ENCODE measurements at places on chromosomes 2 and 18. TPM values are rescaled to one million over a fixed set of nuclear protein-coding genes. Genes with fewer than 3 reads are reported as not detected.

The TUBB8B gene
- total RNA-seq, result not detected

The C2orf72 gene
- 0.15 TPM for total RNA-seq

The CRYGD gene
- not detected for total RNA-seq

The TMEM198 gene
- total RNA-seq, result 3.3 TPM

The CFAP65 gene
- total RNA-seq, result not detected

The PDE11A gene
- total RNA-seq, result not detected

DNA sequence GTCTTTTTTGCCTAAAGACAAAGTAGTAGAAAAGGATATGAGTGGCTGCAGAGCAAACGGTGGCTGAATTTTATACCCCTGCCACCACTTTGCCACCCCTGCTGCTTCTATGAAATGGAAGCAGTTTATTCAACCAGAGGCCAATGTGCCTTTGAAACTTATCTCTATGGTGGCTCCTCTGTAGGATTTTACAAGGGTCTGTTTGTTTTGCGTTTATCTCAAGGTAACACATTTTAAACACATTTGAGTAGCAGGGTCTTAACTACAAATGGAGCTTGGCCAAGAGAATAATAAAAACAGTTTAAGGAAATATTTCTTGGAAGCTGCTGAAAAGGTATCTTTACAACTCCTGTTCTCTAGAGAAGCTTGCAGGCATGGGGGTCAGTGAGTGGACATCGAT is 6.1 kb downstream of the ALLC start:
- no peak for DNase-seq
- H3K27ac ChIP-seq, result no peak overlapping the region
- no peaks in the 10 kb centered on the region for H3K27me3 ChIP-seq
- H3K4me3 ChIP-seq, result no peak overlapping the region
- H3K36me3 ChIP-seq, result no peaks in the 10 kb centered on the region
- H3K4me1 ChIP-seq, result peaks cover 9% of the 10 kb centered on the region

DNA sequence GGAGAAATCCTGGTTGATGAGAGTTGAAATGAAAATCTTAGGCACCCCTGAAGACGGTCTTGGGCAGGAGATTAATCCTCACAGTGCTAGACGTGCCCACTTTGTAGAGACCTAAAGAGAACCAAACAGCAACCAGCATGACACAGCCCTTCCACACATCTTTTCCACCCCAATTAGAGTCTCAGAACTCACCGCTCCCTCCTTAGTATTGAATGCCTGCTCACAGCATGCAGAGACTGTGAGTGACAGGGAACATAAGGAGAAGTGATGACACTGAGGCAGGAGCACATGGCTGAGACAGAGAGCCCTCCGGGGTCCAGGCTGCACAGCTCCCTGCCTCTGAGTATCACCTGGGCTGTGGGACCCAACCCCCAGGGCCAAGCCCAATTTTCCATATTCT is 367.6 kb downstream of the EIPR1 start:
- DNase-seq, result no peak
- H3K4me3 ChIP-seq, result no peak overlapping the region
- no peaks in the 10 kb centered on the region for H3K4me1 ChIP-seq
- peaks cover 5% of the 10 kb centered on the region for H3K27me3 ChIP-seq

DNA sequence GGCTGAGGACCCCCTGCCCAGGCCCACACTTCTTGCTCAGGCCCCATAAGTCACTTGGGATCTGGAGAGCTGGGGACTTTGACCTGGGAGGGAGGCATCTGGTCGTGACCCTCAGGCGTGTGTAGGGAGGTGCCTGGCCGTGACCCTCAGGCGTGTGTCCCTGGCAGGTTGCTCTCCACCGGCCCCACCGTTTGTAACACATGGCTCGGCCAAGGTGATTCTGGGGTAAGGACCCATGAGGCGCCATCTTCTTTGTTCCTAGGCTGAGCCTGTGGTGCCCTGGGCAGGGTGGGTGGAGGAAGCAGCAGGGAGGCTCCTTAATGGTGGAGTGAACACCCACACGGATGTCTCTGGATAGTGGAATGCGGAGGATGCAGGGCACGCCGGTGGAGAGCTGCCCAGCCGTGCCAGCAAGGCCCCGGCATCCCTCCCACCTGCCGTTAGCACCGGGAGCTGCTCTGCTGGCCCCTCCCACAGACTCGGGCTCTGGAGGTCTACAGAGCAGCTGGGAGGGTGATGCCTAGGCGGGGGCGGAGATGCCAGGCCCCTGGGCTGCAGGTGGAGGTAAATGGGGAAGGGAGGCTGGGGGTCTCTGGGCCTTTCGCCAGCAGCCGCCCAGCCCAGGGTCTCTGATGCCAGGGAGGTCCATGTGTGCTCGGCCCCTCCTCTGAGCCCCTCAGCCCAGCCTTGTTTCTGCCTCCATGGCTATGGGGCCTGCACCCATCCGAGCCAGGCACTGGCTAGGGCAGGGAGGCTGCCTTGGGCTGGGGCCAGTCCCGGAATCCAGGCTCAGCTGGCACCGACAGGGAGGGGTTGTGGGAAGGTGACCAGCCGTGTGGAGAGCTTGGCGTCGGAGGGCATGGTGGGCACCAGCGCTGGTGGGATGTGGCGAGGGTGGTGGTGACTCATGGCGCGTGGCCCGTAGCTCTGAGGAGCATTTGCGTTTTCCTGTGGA is 1.1 kb upstream of the GAL3ST2 start:
- H3K36me3 ChIP-seq, result no peaks in the 10 kb centered on the region
- no peak for DNase-seq
- H3K4me1 ChIP-seq, result peaks cover 7% of the 10 kb centered on the region
- no peak overlapping the region for H3K4me3 ChIP-seq
- H3K27me3 ChIP-seq, result no peaks in the 10 kb centered on the region

- no peak overlapping the region for H3K27ac ChIP-seq
- H3K4me3 ChIP-seq, result no peak overlapping the region
- peaks cover 25% of the 10 kb centered on the region for H3K4me1 ChIP-seq
- H3K27me3 ChIP-seq, result peaks cover 5% of the 10 kb centered on the region
- no peaks in the 10 kb centered on the region for H3K36me3 ChIP-seq
These were observed 25.4 kb upstream of the NRP2 start for GRCh38 chr2:205656941-205657340.

- no peaks in the 10 kb centered on the region for H3K36me3 ChIP-seq
- no peak for DNase-seq
- H3K27me3 ChIP-seq, result no peaks in the 10 kb centered on the region
- H3K4me3 ChIP-seq, result no peak overlapping the region
- no peaks in the 10 kb centered on the region for H3K4me1 ChIP-seq
- H3K27ac ChIP-seq, result no peak overlapping the region
These were observed 88.3 kb upstream of the KCNH7 start for GRCh38 chr2:162926907-162927306.

DNA sequence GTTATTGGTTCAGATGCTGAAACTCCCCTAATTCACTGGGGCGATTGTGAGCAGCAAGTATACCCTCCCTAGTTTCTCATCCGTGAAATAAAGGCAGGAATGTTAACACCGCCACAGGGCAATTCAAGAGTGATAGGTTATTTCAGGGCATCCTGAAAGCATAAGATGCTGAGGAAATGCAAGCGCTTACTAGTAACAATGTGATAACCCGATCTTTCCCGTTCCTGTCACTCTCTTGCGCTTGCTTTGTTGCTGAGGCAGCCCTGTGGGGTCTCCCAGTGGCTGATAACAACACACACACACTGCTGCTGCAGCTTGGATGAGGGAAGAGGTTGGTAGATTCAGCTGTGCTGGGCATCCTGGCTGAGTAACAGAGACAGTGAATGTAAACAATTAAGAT is 259.3 kb downstream of the AGPS start:
- no peak for DNase-seq
- H3K27ac ChIP-seq, result no peak overlapping the region
- H3K36me3 ChIP-seq, result no peaks in the 10 kb centered on the region
- H3K4me1 ChIP-seq, result no peaks in the 10 kb centered on the region
- H3K4me3 ChIP-seq, result no peak overlapping the region

- no peaks in the 10 kb centered on the region for H3K4me1 ChIP-seq
- H3K27ac ChIP-seq, result no peak overlapping the region
- H3K27me3 ChIP-seq, result no peaks in the 10 kb centered on the region
- DNase-seq, result no peak
- H3K4me3 ChIP-seq, result no peak overlapping the region
- H3K36me3 ChIP-seq, result no peaks in the 10 kb centered on the region
These were observed 570.8 kb upstream of the GYPC start for GRCh38 chr2:126085011-126085795.

DNA sequence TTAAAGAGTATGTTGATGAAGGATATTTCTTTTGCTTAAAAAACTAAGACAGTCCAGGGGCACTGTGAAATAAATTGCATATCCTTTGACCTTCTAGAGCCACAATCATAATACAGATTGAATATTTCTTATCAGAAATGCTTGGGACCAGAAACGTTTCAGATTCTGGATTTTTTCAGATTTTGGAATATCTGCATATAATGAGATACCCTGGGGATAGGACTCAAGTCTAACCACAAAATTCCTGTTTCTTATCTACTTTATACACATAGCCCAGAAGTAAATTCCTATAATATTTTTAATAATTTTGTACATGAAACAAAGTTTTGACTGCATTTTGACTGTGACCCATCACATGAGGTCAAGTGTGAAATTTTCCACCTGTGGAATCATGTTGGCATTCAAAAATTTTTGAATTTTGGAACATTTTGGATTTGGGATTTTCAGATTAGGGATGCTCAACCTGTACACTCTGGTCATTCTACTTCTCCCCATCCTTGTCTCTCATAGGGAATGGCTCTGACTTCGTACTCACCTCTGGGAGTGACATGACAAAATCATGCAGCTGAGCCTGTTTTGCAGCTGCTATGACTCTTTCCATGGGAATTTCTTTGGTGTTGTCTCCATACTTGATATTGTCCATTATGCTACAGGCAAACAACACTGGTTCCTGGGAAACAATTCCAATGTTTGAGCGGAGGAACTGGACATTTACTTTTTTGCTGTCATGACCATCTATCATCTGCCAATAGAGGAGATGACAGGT is 25.7 kb downstream of the G6PC2 start:
- H3K27me3 ChIP-seq, result peaks cover 40% of the 10 kb centered on the region
- no peak for DNase-seq
- no peaks in the 10 kb centered on the region for H3K4me1 ChIP-seq
- H3K4me3 ChIP-seq, result no peak overlapping the region

DNA sequence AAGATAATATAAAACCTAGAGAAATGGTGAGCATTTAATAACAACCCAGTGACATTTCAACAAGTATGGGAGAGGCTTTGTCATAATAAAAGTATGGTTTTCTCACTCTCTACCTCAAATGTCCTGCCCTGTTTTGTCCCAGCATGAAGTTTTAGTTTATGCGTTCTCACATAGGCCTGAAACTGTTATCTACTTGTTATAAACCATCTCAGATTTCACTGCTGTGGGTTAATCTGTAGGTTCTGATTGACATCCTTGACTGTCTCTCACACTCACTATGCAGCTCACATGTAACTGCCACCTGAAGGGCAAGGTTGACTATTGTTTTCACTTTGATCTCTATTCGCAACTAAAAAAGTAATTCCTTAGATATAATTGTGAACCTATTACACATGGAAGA is 44.9 kb downstream of the ZEB2 start:
- peaks cover 13% of the 10 kb centered on the region for H3K4me1 ChIP-seq
- H3K36me3 ChIP-seq, result peaks cover 3% of the 10 kb centered on the region
- H3K27ac ChIP-seq, result no peak overlapping the region

GRCh38 chr2:95325026-95325425 is 27.9 kb downstream of the KCNIP3 start:
- no peak overlapping the region for H3K4me3 ChIP-seq
- no peaks in the 10 kb centered on the region for H3K36me3 ChIP-seq
- H3K4me1 ChIP-seq, result no peaks in the 10 kb centered on the region
- DNase-seq, result no peak

DNA sequence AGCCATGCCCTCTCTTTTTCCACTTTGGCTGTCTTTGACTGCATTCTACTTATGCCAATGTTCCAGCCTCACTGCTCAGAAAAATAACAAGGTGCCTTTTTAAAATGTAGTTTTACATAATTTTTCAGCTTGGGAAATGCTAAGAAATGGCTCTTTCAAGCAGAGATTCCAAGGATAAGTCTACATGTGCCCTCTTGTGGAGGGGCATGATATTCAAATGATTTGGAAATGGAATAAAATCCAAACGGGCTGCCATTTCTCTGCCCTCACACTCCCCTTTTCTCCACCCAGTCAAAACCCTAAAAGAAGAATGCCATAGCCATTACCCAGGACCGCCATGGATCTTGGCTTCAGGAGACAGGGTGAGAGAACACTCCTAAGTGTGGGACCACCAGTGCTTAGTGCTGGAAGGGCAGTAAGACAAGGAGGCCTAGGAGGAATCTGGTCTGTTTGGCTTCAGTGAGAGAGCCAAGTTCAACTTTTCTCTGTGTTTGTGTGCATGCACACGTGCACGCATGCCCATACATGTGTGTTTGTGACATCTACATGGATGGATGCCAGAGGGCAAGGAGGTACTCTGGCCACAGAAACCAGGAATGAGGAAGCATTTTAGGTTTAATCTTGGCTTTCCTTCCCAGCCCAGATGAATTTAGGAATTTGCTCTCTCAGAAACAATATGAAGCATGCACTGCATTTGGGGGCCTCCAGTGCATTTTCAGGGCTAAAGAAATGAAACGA is 174.0 kb upstream of the SLC14A2 start:
- H3K4me3 ChIP-seq, result no peak overlapping the region

GRCh38 chr2:136751406-136751805 is 13.9 kb upstream of the THSD7B start:
- no peak overlapping the region for H3K27ac ChIP-seq
- H3K4me1 ChIP-seq, result no peaks in the 10 kb centered on the region
- no peak for DNase-seq
- no peaks in the 10 kb centered on the region for H3K27me3 ChIP-seq

GRCh38 chr2:106142683-106143082 is 51.4 kb downstream of the UXS1 start:
- H3K27me3 ChIP-seq, result no peaks in the 10 kb centered on the region
- peak overlapping the region; percentile 27 for H3K4me3 ChIP-seq
- no peak for DNase-seq
- H3K27ac ChIP-seq, result peak overlapping the region; percentile 24

DNA sequence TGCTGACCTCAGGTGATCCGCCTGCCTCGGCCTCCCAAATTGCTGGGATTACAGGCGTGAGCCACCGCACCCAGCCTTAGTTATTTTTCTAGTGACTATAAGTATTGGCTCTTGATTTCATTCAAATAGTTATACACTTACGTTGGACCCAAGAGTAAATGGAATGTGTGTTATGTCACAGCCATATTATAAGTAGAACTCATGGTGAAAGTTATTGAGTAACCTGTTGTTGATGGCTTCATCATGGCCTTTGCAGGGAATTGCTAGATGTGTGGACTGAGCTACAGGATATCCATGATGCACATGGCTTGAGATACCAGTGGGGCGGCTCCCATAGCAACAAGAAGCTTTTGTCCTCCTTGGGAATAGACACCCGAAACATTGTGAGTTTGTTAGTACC is 44.7 kb downstream of the AFTPH start:
- H3K4me1 ChIP-seq, result peaks cover 20% of the 10 kb centered on the region
- H3K4me3 ChIP-seq, result no peak overlapping the region
- H3K27ac ChIP-seq, result no peak overlapping the region
- H3K36me3 ChIP-seq, result peaks cover 35% of the 10 kb centered on the region
- no peak for DNase-seq

Data from activated T-helper 1 cell treated with anti-CD3 and anti-CD28 coated beads, Interleukin-12 subunit alpha, Interleukin-12 subunit beta, Interleukin-2, Interleukin-4 antibody, amounts not matched to agents 30 ng/mL and 10 ng/mL and 1 ng/mL, durations not matched to agents 14 hours and 24 hours and 36 hours (primary cell).